ENCODE measurements at places on chromosomes 1 and 21.

GRCh38 chr1:41695118-41695745, 210.7 kb upstream of the EDN2 start:
- no peak for DNase-seq

DNA sequence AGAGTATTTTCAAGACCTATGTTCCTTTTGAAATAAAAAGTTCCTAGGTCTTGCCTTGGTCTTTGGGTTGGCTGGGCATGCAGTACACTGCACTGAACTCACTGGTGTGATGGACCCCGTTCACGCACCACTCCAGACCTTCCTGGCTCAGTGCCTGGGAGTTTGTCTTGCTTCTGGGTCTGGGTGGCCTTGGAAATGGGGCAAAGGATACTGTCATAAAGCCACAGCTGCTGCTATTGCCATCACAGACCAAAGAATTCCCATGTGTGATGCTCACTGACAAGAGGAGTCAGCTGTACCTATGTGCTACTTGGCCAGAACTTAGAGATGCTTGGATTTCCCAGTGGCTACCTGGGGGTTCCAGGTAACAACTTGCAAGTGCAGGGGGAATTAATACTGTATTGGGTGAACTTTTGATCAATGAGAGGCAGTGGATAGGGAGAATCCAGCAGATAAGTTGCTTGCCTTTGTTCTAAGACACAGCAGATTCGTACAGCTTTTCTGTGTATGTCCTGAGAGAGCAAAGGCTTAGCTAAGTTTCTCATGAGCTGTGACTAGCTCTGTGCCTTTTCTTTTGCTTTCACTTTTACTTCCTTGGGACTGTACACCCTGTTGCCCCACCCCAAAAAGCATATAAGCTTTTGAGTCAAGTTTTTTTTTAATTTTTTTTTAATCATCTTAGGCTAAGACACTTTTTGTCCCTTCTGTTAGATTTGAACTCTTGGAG, 115.3 kb downstream of the RUNX1 start:
- DNase-seq: no peak

GRCh38 chr1:44714944-44715571, 15.9 kb downstream of the RNU5D-1 start:
- DNase-seq: peak; percentile 73

DNA sequence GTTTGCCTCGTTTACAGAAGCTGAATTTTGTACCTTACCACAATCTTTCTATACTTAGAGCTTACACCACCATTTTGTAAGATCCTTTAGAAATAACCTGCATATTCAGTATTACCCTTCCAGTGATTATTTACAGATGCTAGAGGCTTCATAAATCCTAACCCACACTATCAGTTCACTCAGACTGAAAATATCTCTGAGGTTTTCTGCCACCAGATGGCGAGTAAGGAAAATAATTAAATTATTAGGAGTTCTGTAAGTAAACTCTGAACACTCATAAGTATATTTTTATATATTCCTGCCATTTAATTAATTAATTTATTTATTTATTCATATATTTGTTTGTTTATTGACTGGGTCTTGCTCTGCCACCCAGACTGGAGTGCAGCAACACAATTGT, 1635.2 kb downstream of the PLA2G4A start:
- peak; percentile 23 for DNase-seq

- DNase-seq: no peak
Observed at GRCh38 chr1:22331618-22332423, 119.8 kb upstream of the ZBTB40 start.

DNA sequence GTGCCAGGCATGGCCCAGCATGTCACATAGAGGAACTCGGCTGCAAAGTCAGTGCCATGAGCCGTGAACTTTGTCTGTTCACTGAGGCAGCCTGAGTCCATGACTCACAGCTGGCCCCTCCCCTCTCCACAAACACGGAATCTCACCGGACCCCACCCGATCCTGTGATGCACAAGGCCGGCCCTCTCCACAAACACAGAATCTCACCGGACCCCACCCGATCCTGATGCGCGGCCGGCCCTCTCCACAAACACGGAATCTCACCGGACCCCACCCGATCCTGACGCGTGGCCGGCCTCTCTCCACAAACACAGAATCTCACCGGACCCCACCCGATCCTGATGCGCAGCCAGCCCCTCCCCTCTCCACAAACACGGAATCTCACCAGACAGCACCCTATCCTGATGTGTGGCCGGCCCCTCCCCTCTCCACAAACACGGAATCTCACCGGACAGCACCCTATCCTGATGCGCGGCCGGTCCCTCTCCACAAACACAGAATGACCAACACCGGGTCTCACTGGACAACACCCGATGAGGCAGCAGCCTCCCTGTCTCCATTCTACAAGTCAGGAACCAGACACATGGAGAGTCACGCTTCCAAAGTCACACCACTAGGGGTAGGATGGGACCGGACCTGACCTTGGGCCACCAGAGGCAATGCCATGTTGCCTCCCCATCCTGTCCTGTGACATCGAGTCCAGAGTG, 39.6 kb upstream of the GPR153 start:
- no peak for DNase-seq

Data from IMR-90 (cell line).